Aorta (tissue), 5 donors: ENCODE measurements at places on chromosomes 7 and 10.

DNA sequence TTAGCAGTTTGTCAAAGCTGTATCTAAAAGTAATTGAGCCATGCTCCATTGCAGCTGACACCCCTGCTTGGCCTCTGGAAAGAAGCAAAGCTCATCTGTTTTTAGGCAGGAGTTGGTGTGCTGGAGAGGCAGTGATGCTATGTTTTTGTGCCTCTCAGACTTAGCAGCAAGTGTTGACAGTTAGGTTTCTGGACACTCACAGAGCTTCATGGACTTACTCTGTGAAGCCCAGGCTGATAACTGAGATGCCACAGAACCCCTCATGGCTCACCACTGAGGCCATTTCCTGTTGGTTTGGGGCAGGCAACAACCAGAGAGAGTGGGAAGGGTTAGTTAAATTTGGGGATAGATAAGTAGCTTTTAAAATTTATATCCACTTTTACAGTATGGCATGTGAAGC is 59.8 kb downstream of the BTAF1 start:
- DNase-seq: no peak
- H3K27me3 ChIP-seq: no peaks in the 10 kb centered on the region
- H3K4me3 ChIP-seq: no peak overlapping the region
- H3K4me1 ChIP-seq: no peaks in the 10 kb centered on the region

GRCh38 chr10:59675812-59676211 is 33.8 kb downstream of the SLC16A9 start:
- peaks cover 2% of the 10 kb centered on the region for H3K4me1 ChIP-seq
- no peaks in the 10 kb centered on the region for H3K36me3 ChIP-seq
- DNase-seq: no peak
- H3K27me3 ChIP-seq: no peaks in the 10 kb centered on the region
- no peak overlapping the region for H3K4me3 ChIP-seq

DNA sequence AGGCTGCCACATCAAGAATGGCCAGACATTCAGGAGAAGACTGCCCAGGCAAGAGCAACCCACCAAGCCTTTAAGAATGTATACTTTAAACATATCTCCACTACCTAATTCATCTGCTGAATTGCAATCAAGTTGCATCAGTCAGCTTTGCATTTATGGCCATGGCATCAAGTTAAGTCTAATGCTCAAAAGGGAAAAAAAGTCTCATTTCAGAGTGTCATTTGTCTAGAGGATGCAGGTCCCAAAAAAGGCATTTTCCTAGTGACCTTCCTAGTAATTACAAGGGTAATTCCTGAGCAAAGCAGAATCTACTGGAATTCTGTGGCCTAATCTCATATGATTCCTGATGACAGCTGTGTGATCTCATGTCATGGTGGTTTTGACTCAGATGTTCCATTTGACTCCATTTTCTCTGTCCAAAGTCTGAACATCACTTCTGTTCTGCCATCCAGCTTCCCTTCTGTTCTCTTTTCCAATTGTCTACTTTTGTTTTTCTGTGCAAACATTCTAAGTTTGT is 7.3 kb upstream of the CABCOCO1 start:
- DNase-seq: no peak
- no peaks in the 10 kb centered on the region for H3K36me3 ChIP-seq
- H3K4me1 ChIP-seq: no peaks in the 10 kb centered on the region
- H3K27ac ChIP-seq: no peak overlapping the region
- H3K4me3 ChIP-seq: no peak overlapping the region

- no peaks in the 10 kb centered on the region for H3K4me1 ChIP-seq
- no peaks in the 10 kb centered on the region for H3K36me3 ChIP-seq
- no peak overlapping the region for H3K4me3 ChIP-seq
- no peak overlapping the region for H3K27ac ChIP-seq
- no peaks in the 10 kb centered on the region for H3K27me3 ChIP-seq
Observed at GRCh38 chr10:131802996-131803395, 97.8 kb upstream of the PPP2R2D start.

GRCh38 chr10:7789390-7789789 is 1.4 kb downstream of the ATP5F1C start:
- H3K4me3 ChIP-seq: no peak overlapping the region
- peaks cover 3% of the 10 kb centered on the region for H3K4me1 ChIP-seq
- no peaks in the 10 kb centered on the region for H3K27me3 ChIP-seq
- DNase-seq: no peak
- no peak overlapping the region for H3K27ac ChIP-seq

DNA sequence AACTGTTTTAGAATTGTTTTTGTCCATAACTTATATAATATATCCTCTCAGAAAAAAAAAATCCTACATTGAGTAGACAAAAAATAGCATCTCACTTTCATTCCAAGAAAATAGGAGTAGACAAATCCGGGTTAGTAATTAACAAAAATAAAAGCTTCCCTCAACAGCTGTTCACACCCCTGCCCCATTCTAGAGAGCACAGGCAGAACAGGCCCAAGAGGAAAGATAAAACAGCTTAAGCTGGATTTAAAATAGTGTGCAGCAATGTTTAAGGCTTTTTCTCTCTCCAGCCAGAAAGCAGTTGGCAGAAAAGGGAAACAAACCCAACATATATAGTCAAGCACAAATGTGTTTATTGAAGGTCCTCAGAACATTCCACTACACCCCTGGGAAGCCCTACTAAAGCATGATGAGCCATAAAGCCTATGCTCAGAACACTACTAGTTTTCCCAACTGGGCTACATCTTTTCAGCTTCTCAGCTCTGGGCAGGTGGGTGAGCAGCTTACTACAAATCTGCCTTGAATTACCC is 189.9 kb downstream of the MTERF1 start:
- H3K4me1 ChIP-seq: no peaks in the 10 kb centered on the region
- H3K4me3 ChIP-seq: no peak overlapping the region
- H3K27ac ChIP-seq: no peak overlapping the region
- H3K36me3 ChIP-seq: no peaks in the 10 kb centered on the region

GRCh38 chr10:82492647-82493046 is 617.7 kb downstream of the NRG3 start:
- H3K36me3 ChIP-seq: no peaks in the 10 kb centered on the region
- no peak for DNase-seq
- H3K4me1 ChIP-seq: no peaks in the 10 kb centered on the region
- no peak overlapping the region for H3K27ac ChIP-seq
- no peak overlapping the region for H3K4me3 ChIP-seq

- no peaks in the 10 kb centered on the region for H3K27me3 ChIP-seq
- H3K36me3 ChIP-seq: no peaks in the 10 kb centered on the region
- H3K27ac ChIP-seq: no peak overlapping the region
- no peak for DNase-seq
Observed at GRCh38 chr10:88853155-88853881, 1.7 kb upstream of the ANKRD22 start.

GRCh38 chr10:89887406-89887805 is 186.0 kb downstream of the KIF20B start:
- no peaks in the 10 kb centered on the region for H3K36me3 ChIP-seq
- no peaks in the 10 kb centered on the region for H3K4me1 ChIP-seq
- no peak overlapping the region for H3K27ac ChIP-seq
- no peaks in the 10 kb centered on the region for H3K27me3 ChIP-seq
- H3K4me3 ChIP-seq: no peak overlapping the region

DNA sequence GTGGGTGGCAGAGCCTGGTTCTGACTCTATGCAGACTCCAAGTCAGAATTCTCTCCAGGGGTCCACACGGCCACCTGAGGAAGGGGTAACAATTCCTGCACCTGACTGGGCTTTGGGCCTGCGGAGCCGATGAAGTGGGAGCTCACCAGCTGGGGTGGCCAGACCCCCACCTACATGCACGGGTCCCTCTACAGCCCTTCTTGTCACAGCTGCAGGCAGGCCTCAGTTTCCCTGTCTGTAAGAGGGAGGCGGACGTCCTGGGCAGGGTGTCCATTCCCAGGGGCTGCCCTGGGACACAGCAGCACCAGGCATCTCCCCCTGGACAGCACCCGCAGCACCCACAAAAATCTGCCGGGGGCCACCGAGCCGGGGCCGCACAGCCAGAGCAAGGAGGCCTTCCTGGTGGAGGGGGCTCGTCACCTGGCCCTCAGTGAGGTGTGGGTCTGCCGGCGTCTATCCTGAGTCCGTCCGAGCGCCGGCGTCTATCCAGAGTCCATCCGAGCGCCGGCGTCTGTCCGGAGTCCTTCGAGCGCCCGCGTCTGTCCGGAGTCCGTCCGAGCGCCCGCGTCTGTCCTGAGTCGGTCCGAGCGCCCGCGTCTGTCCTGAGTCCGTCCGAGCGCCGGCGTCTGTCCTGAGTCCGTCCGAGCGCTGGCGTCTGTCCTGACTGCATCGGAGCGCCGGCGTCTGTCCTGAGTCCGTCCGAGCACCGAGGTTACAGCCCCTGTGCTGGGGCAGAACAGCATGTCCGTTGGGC is 65.1 kb downstream of the PDGFA start:
- H3K36me3 ChIP-seq: no peaks in the 10 kb centered on the region
- DNase-seq: no peak
- no peaks in the 10 kb centered on the region for H3K4me1 ChIP-seq
- H3K27me3 ChIP-seq: no peaks in the 10 kb centered on the region

DNA sequence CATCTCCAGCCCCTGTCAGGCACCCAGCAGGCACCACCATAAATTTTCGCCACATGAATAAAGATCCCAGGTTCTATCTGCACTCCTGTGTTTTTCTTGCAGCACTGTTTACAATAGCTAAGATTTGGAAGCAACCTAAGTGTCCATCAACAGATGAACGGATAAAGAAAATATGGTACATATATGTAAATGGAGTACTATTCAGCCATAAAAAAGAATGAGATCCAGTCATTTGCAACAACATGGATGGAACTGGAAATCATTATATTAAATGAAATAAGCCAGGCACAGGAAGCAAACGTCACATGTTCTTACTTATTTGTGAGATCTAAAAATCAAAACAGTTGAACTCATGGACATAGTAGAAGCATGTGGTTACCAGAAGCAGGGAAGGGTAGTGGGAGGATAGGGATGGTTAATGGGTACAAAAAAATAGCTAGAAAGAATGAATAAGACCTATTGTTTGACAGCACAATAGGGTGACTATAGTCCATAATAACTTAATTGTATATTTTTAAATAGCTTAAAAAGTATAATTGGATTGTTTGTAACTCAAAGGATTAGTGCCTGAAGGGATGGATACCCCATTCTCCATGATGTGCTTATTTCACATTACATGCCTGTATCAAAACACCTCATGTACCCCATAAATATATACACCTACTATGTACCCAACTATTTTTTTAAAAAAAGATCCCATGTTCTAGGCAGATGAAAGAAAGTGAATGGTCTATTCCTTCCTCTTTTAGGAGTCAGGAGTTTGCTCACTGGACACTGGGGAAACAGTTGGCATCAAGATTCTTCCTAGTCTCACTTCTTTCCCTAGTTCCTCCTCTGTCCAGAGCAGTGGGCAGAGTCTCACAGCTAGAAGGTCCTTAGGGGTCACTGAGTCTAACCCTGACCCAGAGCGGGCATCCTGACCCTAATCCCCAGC is 1.0 kb upstream of the NPFFR1 start:
- no peak overlapping the region for H3K4me3 ChIP-seq
- no peaks in the 10 kb centered on the region for H3K36me3 ChIP-seq
- H3K27me3 ChIP-seq: no peaks in the 10 kb centered on the region
- no peaks in the 10 kb centered on the region for H3K4me1 ChIP-seq

DNA sequence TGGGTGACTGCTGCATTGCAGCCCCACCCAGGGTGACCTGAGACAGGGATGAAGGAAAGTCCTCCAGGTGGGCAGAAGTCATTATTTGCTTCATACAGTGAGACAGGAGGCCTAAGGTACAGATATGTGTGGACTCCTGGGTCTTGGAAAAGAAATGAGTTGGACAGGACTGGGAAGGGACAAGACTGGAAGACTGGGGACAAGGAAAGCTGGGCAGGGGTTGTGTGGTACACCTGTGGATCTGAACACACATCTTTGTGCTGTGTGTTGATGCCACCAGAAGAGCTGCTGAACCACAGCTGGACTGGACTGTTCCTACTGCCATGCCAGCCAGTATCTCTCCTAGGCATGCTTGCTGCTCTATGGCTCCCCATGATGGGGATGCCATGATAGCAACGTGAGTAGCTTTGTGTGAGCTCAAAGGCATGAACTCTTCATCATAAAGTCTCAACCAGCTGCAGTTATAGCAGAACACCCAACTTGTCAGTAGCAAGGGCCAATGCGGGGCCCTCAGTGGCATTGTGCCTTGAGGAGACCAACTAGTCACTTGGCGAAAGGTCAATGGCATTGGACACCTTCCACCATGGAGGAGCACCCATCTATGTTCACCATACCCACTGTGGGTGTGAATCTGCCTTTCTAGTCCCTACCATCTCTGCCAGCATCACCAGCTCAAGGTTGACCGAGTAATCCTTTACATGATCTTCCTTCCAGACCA is 76.0 kb upstream of the GRB10 start:
- H3K4me3 ChIP-seq: no peak overlapping the region
- no peaks in the 10 kb centered on the region for H3K4me1 ChIP-seq
- no peak for DNase-seq
- no peaks in the 10 kb centered on the region for H3K27me3 ChIP-seq

- H3K4me1 ChIP-seq: no peaks in the 10 kb centered on the region
- peaks cover 4% of the 10 kb centered on the region for H3K36me3 ChIP-seq
- H3K4me3 ChIP-seq: no peak overlapping the region
- no peak for DNase-seq
Observed at GRCh38 chr7:149172534-149172920, 22.8 kb upstream of the ZNF282 start.

- H3K4me3 ChIP-seq: no peak overlapping the region
- H3K36me3 ChIP-seq: no peaks in the 10 kb centered on the region
- no peak for DNase-seq
- no peaks in the 10 kb centered on the region for H3K27me3 ChIP-seq
- no peaks in the 10 kb centered on the region for H3K4me1 ChIP-seq
- H3K27ac ChIP-seq: no peak overlapping the region
Observed at GRCh38 chr7:8078418-8078817, 109.8 kb downstream of the GLCCI1 start.

DNA sequence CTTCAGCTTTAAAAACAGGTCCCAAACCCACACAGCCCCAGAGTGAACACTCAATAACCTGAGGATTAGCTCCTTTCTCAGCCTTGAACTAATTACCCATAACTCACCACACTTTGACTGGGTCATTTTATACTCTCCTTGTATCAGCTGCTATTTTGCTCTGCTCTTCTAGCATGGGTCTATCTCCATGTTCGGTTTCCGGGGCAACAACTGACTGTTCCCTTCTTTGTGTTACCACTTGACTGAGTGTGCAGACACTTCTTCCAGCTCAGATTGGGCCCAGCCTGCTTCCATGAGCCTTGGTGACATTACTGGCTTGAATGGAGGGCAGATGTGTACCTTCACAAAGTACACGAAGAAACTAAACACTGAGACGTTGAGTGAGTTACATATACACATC is 31.5 kb upstream of the PRPS1L1 start:
- DNase-seq: no peak
- H3K4me3 ChIP-seq: no peak overlapping the region
- H3K27ac ChIP-seq: no peak overlapping the region
- H3K36me3 ChIP-seq: no peaks in the 10 kb centered on the region
- H3K27me3 ChIP-seq: no peaks in the 10 kb centered on the region
